ENCODE measurements at places on chromosomes 2 and 18. TPM values are rescaled to one million over a fixed set of nuclear protein-coding genes. Genes with fewer than 3 reads are reported as not detected.

- H3K27ac ChIP-seq, result peak overlapping the region; percentile 100
- H3K36me3 ChIP-seq, result peaks cover 77% of the 10 kb centered on the region
- H3K4me1 ChIP-seq, result peaks cover 66% of the 10 kb centered on the region
Observed at GRCh38 chr2:161991991-161992390, 82.0 kb downstream of the DPP4 start.

GRCh38 chr2:233707940-233708644 lies 4.6 kb upstream of the UGT1A5 start:
- DNase-seq, result no peak
- H3K27me3 ChIP-seq, result peaks cover 29% of the 10 kb centered on the region
- H3K27ac ChIP-seq, result no peak overlapping the region
- no peaks in the 10 kb centered on the region for H3K36me3 ChIP-seq

CTDP1 gene
- 38.0 TPM for total RNA-seq

CIB4 gene
- total RNA-seq, result not detected

DNA sequence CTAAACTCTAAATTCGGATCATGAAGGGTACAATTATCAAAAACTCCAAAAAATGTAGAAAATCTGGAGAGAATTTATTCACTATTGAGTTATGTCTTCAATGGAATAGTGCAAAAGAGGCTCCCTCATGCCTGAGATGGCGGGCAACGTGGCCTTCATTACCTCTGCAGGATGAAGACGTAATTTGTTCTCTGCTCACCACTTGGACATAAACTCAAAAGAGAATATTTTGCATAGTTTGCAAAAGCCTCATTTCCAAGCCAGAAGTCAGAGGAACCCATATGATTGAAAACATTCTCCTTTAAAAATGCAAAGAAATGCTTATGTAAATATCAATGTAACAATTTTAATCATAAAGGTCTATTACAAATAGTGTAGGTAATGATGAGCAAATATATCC lies 58.7 kb downstream of the SLC25A12 start:
- no peaks in the 10 kb centered on the region for H3K27me3 ChIP-seq
- no peaks in the 10 kb centered on the region for H3K4me1 ChIP-seq
- H3K4me3 ChIP-seq, result no peak overlapping the region
- peaks cover 75% of the 10 kb centered on the region for H3K36me3 ChIP-seq

RAB17 gene
- not detected for total RNA-seq

PAX8 gene
- 1.7 TPM for total RNA-seq

DNA sequence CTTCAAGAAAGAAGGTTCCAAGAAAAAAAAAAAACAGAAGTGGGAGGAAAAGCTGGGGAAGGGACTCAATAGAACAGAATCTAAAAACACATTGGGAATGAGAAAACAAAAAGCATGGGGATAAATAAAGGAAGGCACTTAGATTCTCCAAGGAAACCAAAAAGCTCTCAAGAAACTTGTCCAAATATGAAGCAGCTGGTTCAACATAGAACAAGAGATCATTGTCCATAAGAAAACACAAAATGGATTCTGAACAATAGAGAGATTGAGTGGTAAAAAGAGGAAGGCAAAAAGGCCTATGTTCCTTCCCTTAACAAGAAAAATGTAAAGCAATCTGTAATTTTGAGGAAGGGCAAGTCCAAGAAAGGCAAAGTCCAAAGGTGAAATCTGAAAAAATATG lies 32.9 kb upstream of the ALK start:
- no peak overlapping the region for H3K27ac ChIP-seq
- peaks cover 28% of the 10 kb centered on the region for H3K27me3 ChIP-seq
- DNase-seq, result no peak
- no peaks in the 10 kb centered on the region for H3K4me1 ChIP-seq

- H3K27ac ChIP-seq, result no peak overlapping the region
- H3K4me1 ChIP-seq, result no peaks in the 10 kb centered on the region
- no peak for DNase-seq
- no peak overlapping the region for H3K4me3 ChIP-seq
- no peaks in the 10 kb centered on the region for H3K36me3 ChIP-seq
Observed at GRCh38 chr2:47189635-47190034, 34.5 kb upstream of the STPG4 start.

GRCh38 chr2:118097657-118098056 lies 9.4 kb downstream of the INSIG2 start:
- H3K36me3 ChIP-seq, result peaks cover 44% of the 10 kb centered on the region
- H3K27me3 ChIP-seq, result no peaks in the 10 kb centered on the region
- H3K27ac ChIP-seq, result no peak overlapping the region
- peaks cover 36% of the 10 kb centered on the region for H3K4me1 ChIP-seq
- DNase-seq, result no peak

DNA sequence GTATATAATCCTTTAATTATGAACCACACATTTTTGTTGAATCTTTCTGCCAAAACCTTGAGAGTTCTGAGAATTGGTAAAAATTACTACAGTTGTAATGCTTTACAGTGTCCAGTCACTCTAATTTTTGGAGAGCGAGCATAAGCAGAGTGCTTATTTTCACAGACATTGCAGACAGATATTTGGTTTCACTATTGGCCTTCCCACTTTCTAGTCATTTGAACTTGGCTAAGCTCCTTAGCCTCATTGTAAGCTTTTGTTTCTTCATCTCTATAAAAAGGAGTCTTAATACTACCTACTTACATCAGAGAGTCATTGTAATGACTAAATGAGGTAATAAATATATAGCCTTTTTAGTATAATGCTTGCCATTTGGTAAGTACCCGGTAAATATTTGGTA lies 80.4 kb downstream of the LCLAT1 start:
- H3K36me3 ChIP-seq, result peaks cover 11% of the 10 kb centered on the region
- no peak for DNase-seq
- no peaks in the 10 kb centered on the region for H3K4me1 ChIP-seq
- no peak overlapping the region for H3K27ac ChIP-seq
- no peak overlapping the region for H3K4me3 ChIP-seq

IL1RL1 gene
- 0.71 TPM for total RNA-seq

DNA sequence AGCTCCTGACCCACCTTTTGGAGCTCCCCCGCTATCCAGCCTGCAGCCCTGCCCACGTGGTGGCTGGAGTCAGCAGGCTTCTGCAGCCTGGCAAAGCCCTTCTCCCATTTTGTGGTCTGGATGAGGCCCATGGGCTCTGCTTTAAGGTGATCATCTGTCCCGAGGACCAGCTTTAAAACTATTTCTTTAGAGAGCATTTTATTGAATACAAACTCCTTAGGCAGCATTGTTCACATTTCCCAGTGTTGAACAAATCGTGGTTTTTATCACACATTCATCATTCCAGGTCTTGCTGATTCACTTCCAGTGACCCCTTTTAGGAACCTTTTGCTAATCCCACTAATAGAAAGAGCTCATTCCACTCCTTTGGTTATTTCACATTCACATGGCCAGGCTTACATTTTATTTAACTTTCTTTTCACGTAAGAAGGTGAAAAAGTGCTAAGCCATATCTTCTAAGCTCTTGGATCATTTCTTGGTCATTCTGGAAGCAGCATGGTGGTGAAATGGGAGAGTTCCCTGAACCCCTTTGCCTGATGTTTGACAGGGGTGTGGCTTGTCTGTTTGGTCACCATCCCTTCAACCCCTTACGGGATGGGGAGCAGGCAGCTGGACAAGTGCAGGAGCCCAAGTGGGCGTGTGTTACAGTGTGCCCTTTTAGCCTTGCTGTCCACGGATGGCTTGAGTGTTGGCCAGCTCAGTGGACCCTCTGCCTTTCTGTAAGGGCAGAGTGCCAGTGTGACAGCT lies 80.4 kb upstream of the RAPGEF4 start:
- no peak overlapping the region for H3K27ac ChIP-seq
- no peak for DNase-seq
- no peak overlapping the region for H3K4me3 ChIP-seq
